ENCODE measurements at places on chromosomes 6 and 20. TPM values are rescaled to one million over a fixed set of nuclear protein-coding genes. Genes with fewer than 3 reads are reported as not detected.
A peak's percentile ranks its signal among the peaks of the same experiment; 100 is the strongest.

DNA sequence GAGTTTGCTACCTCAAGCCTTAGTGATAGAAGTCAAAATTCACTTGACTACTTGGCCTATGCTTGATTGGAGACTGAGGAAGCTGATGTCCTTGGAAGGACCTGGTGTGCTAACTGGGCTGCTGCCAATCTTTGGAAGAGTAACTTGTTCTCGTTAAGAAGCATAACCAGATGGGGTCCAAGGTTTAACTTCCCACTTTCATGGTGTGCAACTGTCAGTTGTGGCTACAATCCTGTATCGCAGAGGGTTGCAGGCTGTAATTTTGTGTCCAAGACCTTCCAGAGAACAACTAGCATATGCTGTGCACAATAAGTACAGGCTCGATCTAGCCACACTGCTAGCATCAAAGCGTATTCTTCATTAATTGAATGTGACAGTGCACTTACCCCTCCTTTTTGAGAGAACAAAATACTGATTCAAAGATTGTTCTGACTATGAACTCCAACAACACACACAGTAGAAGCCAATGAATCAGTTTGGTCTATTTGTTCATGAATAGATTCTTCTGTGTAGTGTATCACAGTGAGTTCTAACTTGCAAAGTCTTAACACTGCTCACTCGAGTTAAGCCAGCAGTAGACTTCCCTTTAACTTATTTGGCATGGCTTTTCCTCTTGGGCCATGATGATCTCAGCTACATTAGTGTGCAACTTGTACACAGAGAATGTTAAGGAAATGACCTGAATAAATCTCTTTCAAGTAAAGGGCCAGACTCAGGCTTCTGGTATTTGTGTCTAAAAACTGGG, 15.8 kb upstream of the PLCB1 start:
- no peak for DNase-seq

DNA sequence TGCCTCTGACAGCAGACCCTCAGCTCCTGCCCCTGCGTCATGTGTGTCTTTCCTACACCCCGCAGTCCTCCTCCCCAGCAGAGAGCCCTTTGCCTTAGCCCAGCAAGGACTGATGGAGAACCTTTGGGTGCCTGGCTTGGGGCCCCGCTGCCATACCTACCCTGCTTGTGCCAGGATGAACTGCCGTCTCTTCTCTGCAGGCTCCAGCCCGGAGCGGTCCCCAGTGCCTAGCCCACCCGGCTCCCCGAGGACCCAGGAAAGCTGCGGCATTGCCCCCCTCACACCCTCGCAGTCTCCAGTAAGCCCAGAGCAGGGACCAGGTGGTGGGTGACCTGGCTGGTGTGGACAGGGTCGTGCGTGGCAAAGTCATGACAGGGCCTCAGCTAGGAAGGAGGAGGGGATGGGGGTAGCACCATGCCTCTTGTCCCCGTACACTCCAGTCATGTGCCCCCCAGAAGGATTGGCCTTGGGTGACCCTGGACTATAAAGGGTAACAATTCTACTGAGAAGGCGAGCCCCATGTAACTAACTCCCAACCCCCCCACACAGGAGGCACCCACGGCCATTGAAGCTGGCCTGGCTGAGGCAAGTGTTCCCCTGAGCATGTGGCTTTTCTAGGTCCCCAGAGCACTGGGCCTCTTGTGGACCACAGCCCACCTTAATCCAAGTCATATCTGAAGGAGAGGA, 8.3 kb downstream of the HSPA12B start:
- DNase-seq = no peak

DNA sequence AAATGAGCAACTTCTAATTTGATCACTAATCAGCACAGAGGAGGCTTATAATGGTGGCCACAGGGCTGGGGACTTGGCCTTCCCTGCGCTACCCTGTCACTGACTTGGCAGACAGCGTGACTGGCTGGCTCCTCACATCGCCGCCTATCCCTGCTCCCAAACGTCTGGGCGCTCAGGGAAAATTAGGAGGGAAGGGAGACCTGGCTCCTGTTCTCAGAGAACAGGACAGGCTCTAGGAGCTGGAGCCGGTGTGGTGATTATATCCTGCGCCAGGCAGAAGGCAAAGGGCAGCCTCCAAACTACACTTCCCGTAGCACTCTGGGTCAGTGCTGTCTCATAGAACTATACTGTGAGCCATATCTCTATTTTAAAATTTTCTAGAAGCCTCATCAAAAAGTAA, 53.4 kb downstream of the VEGFA start:
- DNase-seq = no peak

DNA sequence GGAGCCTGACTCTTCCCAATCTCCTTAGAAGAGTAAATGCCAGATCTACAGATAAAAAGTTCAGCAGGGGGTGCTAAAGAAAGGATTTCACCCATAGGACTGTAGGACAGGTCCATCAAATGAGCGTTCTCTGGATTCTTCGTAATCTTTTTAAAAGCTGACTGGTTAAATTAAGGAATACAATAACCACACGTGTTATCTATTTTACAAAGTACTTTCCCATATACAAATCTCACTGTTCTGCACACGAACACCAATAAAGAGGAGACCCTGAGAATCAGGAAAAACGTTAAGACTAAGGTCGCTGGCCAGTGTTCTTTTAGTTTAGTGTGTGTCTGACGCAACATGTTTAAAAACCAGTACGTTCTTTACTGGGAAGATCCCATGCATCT, 542 bp downstream of the TUBE1 start:
- DNase-seq = peak; percentile 25

DNA sequence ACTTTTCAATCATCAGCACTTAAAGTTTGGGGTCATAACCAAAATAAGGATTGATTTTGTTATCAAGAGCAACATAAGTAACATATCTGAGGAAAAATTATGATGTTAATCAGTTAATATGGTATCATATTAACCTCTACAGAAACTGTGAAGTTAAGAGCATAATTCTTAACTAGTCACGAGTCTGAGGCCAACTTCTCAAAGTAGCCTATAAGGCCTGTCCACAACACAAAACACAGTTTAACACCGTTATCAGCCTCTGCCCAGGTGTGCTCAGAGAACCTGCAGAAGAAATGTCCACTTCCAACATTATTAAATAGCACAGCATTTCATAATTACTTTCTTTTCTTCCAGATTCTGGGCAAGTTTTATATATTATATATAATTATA, 1.1 kb downstream of the STX7 start:
- DNase-seq = no peak

DNA sequence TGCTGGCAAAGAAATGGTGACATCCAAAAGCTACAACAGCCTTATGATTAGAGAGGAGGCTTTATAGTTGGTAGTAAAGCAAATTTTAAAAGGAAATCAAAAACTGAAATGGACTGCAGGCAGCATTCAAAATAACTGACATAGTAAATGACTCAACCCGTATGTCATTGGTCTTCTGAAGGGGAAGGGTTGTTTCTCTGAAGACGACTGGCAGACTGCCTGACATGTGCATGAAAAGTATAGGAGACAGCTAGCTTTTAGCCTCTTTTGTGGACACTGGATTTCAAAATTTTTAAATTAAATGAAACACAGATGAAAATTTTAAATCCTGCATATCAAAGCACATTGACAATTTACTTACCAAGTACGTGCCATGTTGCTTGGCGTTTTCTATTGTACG, 90.7 kb downstream of the TRMT6 start:
- no peak for DNase-seq

DNA sequence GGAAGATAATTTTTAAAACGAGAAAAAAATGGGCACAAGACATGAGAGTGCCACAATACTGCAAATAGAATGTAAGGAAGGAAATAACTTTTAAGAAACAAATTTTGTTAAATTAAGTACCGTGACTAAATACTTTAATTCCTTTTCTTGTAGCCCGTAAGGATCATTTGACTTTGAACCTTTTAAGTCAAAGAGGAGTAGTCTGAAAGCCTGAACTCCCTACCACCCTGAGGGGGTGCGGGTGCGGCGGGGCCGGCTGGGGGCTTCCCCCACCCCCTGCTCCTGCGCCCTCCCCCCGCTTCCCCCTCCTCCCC, 231 bp upstream of the PHACTR2 start:
- DNase-seq = no peak

GRCh38 chr6:94683409-94683808, 893.9 kb upstream of the MANEA start:
- DNase-seq = no peak

DNA sequence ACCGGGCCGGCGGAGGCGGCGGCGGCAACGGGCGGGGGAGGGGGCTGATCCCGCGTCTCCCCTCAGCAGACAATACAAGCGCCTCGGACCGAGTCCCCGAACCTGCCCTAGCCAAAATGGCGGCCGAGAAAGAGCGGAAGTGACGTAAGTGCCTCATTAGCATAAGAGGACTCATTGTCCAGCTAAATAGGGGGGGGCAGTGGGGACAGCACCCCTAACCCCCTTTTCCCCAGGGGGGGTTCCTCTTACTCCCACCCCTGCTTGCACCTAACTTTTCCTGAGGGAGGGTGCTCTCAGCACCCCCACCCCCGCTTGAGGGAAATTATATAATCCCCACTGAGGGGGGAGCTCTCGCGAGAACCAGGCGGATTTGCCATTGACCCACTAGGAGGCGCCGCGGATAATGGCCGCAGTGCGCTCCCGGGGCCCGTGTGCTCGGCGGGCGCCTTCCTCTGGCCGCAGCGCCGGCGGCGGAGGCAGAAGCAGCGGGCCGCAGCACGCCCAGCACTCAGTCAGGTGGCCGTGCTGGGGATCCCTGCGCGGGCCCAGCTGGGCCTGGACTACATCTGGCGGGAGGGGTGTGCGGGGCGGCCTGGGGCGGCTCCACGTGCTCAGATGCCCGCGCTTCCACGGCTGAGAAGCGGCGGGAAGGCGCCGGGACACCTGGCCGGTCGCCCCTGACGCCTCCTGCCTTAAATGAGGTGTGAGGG, at the start of gene ADNP:
Gene ADNP, minus strand, starts transcription at position 132 of the 710 bp plus-strand sequence. CDS start 27,441 bp downstream, outside the sequence.
- peak; percentile 47 for DNase-seq

GRCh38 chr6:13228264-13229204, 99.8 kb downstream of the TBC1D7 start:
- no peak for DNase-seq

- DNase-seq = no peak
Measured at GRCh38 chr6:52560462-52560861, 16.4 kb downstream of the TRAM2 start.

- no peak for DNase-seq
Measured at GRCh38 chr6:121597654-121598053, 162.2 kb downstream of the GJA1 start.

- DNase-seq = no peak
Measured at GRCh38 chr6:127102859-127103258, 15.6 kb upstream of the RSPO3 start.

- peak; percentile 28 for DNase-seq
Measured at GRCh38 chr6:134174672-134175531, 122.5 kb upstream of the SLC2A12 start.

The RAB44 gene
- total RNA-seq = 0.07 TPM

The PNISR gene
- total RNA-seq = 32.3 TPM

The MYL9 gene
- total RNA-seq = 58.5 TPM
